CD4-positive, alpha-beta T cell treated with Interleukin-15 for 4 hours (primary cell): ENCODE measurements at places on chromosomes 3 and 15.

DNA sequence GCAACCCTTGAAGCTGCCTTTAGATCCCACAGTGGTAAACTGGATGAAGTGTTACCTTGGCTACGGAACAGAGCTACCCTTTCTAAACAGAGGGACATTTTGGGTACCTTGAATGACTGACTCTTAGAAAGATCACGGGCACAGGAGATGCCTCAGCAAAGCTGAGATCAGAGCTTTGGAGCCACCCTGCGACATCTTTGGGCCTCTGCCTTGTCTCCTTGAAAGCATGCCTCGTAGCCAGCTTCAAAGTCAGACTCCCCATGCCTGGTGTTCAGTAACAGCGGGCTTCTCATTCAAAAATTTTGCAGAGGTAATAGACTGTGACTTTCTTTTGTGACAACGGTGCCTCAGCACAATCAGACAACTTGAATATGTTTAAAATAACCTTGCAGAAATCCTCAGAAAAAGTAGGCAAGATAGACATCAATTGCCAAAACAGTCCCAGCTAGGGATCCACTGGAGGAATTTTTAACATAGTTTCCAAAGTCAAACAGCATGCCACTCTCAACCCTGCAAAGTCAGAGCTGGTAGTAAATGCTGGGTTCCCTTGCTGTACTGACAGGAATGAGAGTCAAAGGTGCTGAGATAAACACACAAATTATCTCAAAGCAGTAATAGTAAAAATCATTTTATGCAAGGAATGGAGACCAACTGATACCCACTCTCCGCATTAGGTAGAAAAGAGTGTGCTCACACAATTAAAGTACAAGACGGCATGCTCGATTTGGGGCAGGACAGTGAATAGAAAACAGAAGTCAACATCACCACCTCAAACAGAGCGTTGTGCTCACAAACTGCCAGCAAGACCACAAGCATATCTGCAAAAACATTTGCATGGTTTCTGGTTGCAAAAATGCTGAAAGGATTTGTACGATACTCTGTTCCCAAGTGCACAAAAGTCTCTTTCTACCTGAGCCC, 82.1 kb downstream of the MYO1E start:
- DNase-seq: no peak

- peak; percentile 13 for DNase-seq
Observed at GRCh38 chr15:63896336-63897115, 62.8 kb upstream of the HERC1 start.

DNA sequence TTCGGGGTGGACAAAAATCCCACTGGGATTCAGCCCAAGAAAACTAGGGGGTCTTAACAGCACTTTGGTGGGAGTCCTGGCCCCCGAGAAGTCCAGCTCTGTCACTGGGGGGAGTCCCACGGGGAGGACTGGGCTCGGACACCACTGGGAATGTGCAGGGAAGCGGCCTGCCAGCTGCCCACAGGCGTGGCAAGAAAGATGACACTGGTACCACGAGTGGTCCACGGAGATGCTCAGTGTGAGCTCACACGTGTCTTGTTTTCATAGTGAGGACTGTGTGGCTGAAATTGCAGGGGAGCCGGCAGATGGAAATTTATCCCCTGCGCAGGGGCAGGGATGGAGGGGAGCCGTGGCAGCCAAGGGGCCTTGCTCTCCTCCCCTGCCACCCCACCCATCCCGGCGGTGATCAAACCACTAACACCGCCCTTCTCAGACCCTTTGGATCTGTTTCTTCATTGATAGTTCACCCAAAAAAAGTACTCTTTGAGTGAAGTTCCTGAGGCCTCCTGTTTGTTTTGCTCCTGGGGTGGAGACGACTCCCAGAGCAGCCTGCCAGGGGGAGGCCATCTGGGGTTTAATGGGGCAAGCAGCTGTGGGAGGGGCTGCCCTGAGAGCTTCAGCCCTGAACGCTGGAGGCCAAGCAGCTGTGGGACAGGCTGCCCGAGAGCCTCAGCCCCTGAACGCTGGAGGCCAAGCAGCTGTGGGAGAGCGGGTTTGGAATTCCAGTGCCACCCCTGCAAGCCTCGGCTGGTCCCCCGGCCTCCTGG, 130.9 kb downstream of the LRRK1 start:
- no peak for DNase-seq

DNA sequence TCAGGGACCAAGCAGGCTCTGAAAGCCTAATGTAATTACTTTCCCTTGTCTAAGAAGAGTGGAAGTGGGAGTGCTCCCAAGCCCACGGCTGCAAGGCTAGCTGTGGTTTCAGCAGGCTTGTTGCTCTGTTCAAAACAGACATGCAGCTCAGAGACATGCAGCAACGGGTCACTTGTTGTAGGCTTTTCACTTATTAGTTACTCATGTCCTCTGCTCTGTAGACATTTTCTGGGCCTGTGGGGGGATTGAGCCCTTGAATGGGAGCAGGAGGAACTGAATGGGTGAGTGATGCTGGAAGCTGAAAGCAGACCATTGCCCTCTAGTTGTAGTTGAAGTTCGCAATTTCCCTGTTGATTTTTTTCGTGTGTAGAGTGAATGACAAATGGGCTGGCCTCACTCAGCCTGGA, 261.9 kb upstream of the NR2E3 start:
- DNase-seq: no peak

GRCh38 chr3:169192643-169193042, 470.9 kb downstream of the MECOM start:
- DNase-seq: no peak

DNA sequence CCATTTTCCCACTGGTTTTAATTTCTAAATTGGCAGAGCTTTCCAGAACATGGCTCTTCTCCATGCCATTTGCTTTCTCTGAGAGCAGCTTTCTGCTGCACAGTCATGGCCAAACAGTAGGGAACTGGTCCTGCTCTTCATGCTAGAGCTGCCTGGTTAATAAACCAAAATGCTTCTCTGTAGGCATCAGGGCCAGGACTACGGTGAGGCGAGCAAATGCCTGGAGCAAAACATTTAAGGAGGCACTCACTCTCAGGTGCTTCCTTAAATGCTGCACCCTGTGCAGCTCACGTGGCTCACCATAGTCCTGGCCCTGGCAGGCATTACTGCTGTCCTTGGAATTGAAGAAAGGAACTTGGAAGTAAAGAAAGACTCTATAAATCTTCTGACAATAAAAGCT, 48.5 kb upstream of the PPP2R3A start:
- no peak for DNase-seq

DNA sequence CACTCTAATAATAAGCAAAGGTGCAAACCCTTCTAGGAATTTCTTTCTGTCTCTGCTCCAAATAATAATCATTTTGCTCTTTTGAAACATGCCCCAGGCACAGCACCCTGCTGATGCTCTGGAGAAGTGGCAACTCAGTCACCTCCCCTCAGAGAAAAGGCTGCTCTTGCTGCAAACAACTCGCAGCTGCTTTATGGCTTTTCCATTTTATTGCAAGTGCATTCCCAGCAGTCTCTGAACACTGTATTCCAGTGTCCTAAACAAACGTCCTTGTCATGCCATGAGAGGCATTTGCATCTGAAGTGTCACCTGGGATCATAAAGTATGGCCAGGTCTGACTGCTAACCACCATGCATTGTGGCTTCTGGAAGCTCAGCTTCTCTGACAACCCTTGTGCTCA, 358.1 kb upstream of the TRIM42 start:
- DNase-seq: no peak

DNA sequence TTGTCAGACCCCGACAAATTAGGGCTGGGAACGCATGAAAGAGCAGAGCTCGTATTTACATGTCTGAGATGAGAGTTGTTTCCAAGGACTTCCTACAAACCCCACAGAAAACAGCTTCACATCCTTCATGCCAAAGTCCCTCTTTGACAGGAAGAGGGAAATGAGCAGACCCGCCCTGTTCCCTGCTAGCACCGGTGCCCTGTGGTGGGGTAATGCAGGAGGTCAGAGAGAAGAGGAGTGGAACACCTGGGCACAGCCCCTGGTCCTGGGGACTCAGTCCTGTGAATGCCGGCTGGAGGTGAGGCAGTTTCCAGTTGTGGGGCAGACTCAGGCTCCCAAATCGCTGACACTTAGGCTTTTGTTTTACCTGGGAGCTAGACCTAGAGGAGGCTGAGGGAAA, 4.0 kb downstream of the PLA2G4D start:
- DNase-seq: no peak

GRCh38 chr15:78968539-78969271, 23.9 kb upstream of the CTSH start:
- DNase-seq: no peak

- no peak for DNase-seq
Observed at GRCh38 chr3:105139881-105140560, 226.7 kb upstream of the ALCAM start.
